NCI-H69 (cell line): ENCODE measurements at places on chromosomes 11 and 22.

- peak; percentile 79 for DNase-seq
Measured at GRCh38 chr11:41431784-41432183, 27.7 kb downstream of the LRRC4C start.

- peak; percentile 91 for DNase-seq
Measured at GRCh38 chr11:118194835-118195627, 18.6 kb upstream of the SCN2B start.

DNA sequence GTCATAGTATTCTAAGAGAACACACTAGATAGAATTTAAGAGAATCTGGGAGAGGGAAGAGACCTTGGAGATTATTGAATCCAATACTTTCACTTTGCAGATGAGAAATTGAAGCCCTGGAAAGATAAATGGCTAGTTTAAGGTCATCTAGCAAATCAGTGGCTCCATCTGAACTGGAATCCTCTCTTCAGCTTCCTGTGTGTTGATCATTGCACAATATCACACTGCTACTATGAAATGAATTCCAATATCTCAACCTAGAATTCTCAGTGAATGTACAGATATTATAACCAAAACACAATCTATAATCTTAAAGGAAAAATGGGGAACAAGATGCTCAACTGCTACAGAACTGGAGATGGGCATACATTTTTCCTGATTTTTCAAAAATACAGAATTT is 44.1 kb downstream of the DCUN1D5 start:
- DNase-seq, result no peak

GRCh38 chr11:79159657-79160450 is 281.0 kb downstream of the TENM4 start:
- peak; percentile 22 for DNase-seq

- DNase-seq, result peak; percentile 62
Measured at GRCh38 chr11:10305964-10306918, 1.4 kb downstream of the ADM start.

- peak; percentile 93 for DNase-seq
Measured at GRCh38 chr11:35321532-35322317, 97.6 kb downstream of the SLC1A2 start.

DNA sequence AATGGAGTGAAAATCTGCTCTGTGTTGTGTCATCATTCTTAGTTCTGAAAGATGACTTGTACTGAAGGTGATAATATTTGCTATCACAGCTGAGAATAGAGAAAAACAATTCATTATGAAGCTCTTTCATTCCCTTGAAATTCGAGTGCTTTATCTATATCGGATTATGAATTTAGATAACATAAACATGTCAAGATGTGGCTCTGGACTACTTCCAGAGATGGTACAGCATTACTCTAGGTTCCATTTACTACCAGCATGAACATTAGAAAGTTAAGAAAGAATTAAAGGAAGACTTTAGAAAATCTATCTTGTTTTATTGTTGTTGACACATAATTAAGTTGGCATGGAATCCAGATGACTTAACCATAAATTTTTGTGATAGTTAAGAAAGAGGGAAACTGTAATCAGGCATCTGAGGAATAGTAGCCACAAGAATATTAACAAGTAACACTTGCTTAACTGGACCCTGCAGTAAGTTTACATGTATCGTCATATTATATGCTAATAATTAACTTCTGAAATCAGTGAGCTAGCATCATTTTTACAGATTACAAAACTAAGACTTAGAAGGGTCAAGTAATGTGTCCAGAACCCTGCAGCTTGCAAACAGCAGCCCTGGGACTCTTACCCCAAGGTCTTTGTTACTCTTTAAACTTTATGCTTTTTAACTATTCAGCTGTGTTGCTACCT is 182.6 kb downstream of the DDX10 start:
- no peak for DNase-seq

DNA sequence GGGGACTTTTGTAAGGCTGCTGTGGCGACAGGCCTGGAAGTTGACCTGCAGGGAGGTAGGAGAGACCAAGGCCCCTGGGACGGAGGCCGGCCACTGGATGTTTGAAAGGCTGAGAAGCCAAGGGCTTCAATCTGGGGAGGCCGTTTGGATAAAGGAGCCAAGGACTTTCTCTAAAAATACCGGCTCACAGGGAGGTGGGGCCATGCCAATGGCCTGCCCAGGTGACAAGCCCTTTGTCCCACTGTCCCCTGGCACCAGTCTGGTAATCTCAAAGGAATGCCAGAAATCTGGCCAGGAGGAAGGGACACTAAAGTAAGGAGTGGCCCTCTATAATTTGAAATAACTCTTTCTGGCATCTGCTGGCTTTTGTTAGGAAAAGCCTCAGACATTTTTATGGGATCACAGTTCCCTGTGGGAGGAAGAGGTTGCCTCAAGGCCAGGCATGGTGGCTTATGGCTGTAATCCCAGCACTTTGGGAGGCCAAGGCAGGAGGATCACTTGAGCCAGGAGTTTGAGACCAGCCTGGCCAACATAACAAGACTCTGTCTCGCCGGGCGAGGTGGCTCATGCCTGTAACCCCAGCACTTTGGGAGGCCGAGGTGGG is 1.9 kb upstream of the CHKA start:
- DNase-seq, result no peak

DNA sequence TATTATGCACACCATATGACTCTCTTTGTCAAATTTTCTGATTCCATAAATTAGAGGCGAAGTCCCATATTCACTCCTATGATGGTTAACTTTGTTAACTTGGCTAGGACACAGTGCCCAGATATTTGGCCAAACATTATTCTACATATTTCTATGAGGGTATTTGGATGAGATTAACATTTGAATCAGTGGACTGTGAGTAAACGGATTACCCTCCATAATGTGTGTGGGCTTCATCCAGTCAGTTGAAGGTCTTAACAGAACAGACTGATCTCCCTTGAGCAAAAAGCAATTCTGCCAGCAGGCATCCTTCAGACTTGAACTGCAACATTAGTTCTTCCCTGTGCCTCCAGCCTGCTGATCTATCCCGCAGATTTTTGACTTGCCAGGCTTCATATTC is 69.9 kb downstream of the FZD4 start:
- no peak for DNase-seq

DNA sequence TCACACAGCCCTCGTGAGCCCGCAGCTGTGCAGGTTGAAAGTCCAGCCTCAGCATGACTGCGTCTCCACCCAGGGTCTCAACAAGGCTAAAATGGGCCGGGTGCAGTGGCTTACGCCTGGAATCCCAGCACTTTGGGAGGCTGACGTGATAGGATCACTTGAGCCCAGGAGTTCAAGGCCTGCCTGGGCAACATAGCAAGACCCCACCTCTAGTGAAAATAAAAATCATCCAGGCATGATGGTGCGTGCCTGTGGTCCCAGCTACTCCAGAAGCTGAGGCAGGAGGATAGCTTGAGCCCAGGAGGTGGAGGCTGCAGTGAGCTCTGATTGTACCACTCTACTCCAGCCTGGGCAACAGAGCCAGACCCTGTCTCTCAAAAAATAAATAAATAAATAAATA is 100.8 kb upstream of the PRR5 start:
- no peak for DNase-seq

DNA sequence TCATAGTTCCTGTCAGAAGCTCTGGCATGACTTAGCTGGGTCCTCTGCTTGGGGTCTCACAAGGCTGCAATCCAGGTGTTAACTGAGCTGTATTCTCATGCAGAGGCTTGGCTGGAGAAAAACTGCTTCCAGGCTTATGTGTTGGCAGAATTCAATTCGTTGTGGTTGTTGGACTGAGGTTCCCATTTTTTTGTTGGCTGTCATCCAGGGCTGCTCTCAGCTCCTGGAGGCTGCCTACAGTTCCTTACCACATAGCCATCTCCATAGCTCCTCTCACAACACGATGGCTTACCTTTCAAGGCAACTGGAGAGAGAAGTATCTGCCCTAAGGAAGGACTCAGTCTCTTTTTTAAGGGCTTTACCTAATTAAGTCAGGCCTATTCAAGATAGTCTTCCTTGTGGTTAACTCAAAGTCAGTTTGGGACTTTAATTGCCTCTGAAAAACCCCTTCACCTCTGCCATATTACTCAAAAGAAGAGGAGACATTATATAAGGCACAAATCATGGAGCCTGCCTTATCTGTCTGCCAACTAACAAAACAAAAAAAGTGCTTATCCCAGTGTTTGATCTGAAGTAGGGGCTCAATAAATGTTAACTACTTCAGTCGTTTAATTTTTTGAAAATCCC is 35.2 kb downstream of the OR2AG2 start:
- DNase-seq, result no peak

DNA sequence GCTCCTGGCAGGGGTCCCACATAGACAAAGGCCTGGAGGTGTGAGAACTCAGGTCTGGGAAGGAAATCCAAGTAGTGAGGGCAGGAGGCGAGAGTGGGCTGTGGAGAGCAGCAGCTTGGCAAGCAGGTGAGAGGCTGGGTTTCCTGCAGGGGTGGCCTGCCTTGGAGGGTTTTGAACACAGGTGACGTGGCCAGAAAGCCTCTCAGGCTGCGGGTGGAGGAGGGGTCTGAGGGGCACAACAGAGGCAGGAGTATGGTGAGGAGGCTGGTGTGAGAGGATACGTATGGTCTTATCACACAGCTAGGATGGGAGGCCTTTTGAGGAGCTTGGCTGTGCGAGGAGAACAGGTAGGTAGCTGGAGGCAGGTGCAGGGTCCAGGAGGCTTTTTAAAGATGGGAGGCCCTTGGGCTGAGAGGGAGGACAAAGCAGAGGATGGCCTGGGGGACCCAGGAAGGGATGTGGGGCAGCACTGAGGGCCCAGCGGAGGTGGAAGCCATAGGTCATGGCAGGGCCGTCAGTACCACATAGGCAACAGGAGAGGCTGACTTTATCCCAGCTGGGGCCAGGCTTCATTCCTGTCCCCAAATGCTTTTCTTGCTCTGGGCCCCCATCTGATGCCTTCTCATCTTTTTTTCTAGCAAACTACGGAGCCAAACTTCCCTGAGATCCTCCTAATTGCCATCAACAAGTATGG is 84.4 kb downstream of the MYO7A start:
- no peak for DNase-seq

DNA sequence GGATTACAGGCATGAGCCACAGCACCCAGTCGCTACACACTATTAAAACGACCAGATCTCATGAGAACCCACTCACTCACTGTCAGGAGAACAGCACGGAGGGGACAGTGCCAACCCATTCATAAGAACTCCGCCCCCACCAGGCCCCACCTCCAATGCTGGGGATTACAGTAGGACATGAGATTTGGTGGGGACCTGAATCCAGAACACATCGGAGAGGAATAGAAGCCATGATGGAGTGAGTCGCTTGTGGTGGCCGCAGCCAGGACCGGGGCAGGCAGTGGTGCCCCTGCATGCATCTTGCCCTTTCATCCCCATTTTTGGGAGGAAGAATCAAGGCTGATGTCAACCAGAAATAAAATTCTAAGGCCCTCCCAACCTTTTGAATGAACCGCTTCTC is 8.7 kb downstream of the NADSYN1 start:
- DNase-seq, result no peak

GRCh38 chr11:67126986-67127385 is 7.9 kb downstream of the KDM2A start:
- DNase-seq, result no peak

GRCh38 chr11:103326070-103326794 is 217.0 kb downstream of the DYNC2H1 start:
- peak; percentile 70 for DNase-seq

- peak; percentile 61 for DNase-seq
Measured at GRCh38 chr11:18193010-18193409, 20.4 kb downstream of the MRGPRX4 start.

- DNase-seq, result no peak
Measured at GRCh38 chr11:80993536-80993935, 1552.7 kb upstream of the TENM4 start.

GRCh38 chr22:22113701-22114100 is 130.9 kb upstream of the VPREB1 start:
- DNase-seq, result no peak

DNA sequence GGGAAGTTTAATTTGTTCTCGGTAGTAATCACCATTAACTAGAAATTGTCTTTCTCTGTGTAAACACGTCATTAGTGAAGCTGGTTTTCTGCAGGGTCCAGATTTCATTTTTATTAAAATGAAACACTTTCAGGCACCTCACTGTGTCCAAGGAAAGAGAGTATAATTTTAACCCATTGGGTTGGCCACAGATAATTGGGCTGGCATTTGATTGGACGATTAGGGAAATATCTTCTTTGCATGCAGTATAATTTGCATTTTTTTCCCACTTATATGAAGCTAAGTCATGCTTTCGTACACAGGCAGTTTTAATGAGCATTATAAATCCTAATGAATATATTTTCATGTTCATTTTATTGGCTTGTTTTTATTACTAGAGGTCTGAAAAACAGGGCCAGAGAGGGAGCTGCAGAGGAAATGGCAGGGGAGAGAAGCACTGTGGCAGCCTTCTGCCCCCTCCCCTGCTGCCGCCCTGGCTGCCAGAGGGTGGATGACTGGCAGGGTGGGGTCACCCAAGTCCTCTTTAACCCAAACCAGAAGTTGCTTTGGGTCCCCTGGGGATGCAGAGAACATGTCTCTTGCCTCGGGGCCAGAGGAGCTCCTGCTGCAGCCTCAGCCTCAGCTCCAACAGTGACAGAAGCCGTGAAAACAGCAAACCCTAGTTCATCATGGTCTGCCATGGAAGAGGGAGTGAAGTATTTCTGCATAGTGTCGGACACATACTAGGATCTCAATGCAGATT is 93.9 kb downstream of the PKNOX2 start:
- DNase-seq, result peak; percentile 31

DNA sequence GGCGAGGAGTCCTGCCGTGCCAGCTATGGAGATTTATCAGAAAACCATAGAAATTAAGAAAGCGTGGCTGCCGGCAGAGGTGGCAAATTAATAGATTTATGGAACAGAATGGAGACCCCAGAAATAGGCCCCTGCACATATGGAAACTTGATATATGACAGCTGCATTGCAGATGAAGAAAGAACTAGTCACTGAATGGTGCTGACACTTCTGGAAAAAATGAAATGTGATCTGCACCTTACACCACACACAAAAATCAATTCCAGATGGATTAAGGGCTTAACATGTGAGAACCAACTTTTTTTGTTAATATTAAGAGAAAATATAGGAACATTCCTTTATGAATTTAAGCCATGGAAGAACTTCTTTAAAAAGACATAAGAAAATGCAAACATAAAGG is 40.3 kb upstream of the TSKU start:
- DNase-seq, result no peak

DNA sequence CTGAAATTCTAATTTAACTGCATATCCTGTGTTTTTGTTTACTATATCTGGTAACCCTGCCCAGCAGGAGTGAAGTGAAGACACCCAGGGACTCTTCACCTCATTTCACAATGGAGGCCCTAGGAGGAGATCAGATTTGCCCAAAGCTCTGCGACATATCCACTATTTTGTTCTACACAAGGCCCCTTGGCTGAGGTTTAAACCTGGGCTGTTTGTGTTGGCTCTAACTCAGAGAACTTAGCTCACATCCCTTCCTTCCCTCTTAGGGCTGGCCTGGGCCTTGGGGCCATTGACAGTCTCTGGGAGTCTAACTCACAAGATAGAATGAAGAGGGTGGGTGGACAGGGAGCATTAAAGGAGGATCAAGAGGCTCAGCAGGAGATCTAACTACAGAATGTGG is 8.2 kb upstream of the PLA2G3 start:
- no peak for DNase-seq
